ENCODE measurements at places on chromosomes 4 and X.

- DNase-seq = peak; percentile 10
Observed at GRCh38 chrX:119694601-119695534, 1.9 kb upstream of the SEPTIN6 start.

DNA sequence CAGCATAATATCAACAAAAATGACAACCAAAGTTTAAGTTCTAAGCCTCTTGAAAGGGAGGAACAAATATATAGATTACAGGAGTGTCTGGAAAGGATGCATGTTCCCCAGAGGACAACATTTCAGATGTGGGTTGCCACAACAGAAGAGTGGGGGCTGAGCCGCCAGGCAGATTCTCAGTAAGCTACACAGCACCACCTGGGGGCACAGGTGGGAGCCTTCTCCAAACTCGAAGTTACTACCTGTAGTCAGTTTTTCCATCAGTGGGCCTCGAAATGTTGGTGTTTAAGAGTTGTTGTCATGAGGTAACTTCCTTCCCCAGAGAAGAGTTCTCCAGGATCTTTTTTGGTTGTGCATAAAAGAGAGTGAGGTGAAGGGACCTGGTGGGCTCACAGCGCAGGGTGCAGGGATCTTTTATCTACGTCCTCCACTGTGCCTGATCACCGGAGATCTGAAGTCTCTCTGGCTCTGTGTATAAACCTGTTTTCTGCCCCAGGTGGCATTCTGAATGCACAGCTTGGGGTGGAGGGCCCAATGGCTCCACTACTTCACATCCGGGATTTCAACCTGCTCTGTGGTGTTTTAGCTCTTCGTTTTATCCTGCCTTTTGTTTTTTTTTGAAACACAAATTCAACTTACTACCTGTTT, 58.4 kb upstream of the STS start:
- DNase-seq = no peak

GRCh38 chr4:52038103-52038912, at the start of gene SGCB:
Gene SGCB, minus strand, starts transcription at chr4:52038299. Its CDS starts 40 bp downstream, at chr4:52038259.
- peak; percentile 78 for DNase-seq

- DNase-seq = no peak
Observed at GRCh38 chr4:24273136-24273535, 311.2 kb downstream of the DHX15 start.

DNA sequence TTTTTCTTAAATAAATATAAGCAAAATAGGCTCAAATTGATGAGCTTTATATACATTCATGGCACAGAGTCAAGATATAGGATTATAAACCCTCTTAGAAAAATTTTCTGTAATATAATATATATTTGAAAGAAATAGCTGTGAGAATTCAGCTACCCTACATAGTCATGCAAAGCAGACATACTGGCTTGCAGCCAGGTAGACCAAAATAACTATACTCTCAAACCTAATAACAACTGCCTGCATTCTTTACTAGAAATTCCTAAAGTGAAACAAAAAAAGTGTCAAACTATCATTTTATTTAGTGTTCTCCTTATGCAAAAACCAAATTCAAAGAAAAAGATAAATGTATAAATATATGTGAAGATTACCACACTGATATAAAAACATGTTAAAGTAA, 1390.2 kb downstream of the C4orf33 start:
- no peak for DNase-seq

DNA sequence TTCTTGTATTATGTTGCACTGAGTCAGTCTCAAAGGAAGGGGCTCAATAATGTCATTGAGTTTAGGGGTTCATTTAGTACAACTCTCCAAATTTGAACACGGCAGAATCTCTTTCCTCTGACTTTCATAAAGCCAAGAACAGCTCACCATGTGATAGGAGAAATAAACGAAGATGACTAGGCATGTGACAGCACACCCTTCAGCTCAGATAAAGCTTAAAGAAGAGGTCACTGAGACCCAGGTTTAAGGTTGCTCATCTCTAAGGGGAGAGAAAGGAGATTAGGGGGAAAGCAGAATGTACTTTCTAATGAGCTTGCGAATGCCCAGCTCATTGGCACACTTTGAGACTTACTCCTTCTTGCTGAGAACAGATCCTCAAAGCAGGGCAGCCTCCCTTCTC, 89.0 kb downstream of the PLAC1 start:
- no peak for DNase-seq

GRCh38 chr4:142480244-142480643, 365.9 kb downstream of the INPP4B start:
- DNase-seq = no peak

- peak; percentile 3 for DNase-seq
Observed at GRCh38 chr4:65791812-65792308, 121.6 kb upstream of the EPHA5 start.

- peak; percentile 1 for DNase-seq
Observed at GRCh38 chrX:138191998-138192397, 519.5 kb downstream of the FGF13 start.

GRCh38 chr4:115671581-115671980, 558.2 kb upstream of the NDST4 start:
- no peak for DNase-seq

DNA sequence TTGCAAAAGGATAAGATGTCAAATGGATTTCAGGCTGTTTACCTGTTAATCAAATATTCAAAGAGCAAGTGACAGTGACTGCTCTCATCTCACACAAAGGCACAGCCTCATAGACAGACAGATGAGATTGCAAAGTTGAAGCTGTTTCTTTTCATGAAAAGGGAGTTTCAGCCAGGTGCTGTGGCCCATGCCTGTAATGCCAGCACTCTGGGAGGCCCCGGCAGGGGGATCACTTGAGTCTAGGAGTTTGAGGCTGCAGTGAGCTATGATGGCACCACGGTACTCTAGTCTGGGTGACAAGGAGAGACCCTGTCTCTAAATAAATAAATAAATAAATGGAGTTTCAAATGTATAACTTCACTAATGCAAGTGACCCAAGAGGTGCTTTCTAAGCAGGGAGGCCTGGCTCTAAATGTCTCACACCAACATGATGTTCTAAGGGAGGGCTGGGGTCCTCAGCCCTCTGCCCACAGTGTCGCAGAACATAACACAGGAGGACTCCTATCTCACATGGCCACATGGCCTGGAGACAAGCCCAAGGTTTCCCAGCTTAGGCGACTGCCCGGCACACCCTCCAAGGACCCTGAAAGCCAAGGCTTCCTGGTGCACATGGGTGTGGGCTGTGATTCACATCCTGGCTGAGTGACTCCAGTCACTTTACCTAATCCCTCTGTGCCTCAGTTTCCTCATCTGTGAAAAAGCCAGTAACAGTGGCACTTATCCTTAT, 26.8 kb downstream of the PPP2R2C start:
- no peak for DNase-seq

DNA sequence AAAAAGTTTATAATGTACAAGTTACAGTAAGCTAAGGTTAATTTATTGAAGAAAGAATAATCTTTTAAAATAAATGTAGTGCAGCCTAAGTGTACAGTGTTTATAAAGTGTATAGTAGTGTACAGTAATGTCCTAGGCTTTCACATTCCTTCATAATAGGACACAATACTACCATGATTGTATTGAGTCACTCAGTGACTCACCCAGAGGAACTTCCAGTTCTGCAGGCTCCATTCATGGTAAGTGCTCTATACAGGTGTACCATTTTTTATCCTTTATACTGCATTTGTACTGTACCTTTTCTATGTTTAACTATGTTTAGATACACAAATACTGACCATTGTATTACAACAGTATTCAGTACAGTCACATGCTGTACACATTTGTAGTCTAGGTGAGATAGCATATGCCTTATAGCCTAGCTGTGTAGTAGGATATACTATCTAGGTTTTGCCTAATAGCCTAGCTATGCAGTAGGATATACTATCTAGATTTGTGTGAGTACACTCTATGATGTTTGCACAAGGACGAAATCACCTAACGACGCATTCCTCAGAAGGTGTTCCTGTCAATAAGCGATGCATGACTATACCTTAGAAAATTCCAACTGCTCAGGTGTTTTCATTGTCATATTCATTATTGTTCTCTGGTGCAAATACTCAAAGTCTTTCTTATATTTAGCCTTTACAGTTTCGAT, 5.5 kb upstream of the TMEM255A start:
- no peak for DNase-seq

DNA sequence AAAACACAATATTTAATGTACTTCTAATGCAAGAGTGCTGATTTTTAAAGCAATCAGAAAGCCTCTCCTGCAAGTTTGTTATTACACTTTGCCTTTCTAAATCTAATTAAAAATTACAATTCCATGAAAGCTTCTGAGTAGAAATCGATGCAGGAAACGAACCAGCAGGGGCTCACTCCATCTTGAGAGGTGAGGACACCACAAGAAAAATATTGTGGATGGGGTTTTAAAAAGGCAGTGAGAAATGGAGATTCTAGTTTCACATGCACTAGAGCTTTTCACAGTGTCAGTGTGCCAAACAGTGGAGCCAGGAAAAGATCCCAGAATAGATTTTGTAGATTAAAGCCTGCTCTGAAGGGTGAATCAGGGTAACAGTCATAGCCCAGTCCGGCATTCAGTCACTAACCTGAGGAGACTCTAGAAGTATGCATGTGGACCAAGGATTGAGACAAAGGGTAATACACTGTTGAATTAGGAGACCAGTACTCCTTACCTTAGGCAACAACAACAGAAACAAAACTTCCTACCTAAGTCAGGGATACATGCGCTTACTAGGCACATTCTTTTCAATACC, 362.3 kb downstream of the NAF1 start:
- DNase-seq = no peak

DNA sequence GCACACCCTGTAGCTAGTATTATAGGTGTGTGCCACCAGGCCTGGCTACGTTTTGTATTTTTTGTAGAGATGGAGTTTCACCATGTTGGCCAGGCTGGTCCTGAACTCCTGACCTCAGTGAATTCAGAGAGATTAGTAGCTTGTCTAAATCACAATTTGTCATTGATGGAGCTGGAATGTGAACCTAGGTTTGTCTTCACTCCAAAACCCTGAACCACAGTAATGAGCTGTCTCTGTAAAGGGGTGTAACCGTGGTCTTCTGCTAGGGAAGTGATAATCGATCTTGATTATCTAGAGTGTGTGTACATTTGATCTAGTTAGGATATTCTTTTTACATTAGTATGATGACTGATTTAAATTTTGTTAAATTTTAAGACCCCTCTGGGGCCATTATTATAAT, 8.3 kb downstream of the ARHGAP10 start:
- DNase-seq = no peak

- no peak for DNase-seq
Observed at GRCh38 chrX:480861-481417, 94.2 kb upstream of the PPP2R3B start.

- DNase-seq = no peak
Observed at GRCh38 chr4:176784816-176785215, 7.9 kb downstream of the VEGFC start.

DNA sequence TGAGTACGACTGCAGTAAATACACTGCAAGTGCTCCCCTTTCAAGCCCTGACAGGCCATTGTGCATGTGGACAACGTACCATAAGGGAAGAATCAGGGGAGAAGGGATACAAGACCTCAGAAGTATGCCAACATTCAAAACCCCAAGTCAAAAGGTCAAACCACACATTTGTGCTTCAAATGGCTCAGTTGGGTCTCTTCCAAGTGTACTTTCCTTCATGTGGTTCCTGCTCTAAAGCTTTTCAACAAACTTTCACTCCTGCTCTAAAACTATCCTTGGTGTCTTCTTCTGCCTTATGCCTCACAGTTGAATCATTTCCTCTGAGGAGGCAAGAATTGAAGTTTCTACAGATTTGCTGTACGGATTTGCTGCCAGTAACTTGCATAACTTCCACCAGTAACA, 305.7 kb upstream of the SLIT2 start:
- DNase-seq = no peak

GRCh38 chr4:73721435-73721834, 18.9 kb upstream of the CXCL8 start:
- no peak for DNase-seq

DNA sequence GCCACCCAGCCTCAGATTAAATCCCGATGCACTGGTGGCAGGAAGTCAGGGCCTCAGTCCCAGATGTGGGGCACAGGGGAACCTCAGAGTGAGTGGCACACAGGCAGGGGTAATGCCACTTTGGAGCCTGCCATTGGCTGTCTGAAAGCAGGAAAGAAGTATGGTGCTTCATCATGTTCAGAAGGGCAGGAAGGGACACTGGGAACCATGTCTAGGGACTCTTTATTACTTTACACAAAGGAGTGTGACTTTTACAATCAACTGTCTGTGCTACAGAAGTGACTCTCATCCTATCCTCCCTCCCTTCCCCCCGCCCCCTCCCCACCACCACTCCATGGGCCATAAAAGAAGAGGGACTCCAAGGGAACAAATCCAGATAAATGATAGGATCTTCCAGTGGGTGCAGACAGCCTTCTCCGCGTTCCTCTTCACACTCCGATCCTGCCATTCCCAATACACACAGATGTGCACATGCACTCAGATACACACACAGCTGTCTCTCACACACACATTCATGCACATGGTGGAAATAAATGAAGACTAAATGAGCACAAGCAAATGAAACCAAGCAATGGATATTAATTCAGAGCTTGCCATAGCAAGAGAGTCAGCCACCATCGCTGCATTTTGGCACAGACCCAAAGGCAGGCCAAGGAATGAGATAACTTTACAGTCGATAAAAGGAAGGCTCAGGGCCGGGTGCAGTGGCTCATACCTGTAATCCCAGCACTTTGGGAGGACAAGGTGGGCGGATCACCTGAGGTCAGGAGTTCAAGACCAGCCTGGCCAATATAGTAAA, 2.5 kb upstream of the TMEM154 start:
- no peak for DNase-seq

DNA sequence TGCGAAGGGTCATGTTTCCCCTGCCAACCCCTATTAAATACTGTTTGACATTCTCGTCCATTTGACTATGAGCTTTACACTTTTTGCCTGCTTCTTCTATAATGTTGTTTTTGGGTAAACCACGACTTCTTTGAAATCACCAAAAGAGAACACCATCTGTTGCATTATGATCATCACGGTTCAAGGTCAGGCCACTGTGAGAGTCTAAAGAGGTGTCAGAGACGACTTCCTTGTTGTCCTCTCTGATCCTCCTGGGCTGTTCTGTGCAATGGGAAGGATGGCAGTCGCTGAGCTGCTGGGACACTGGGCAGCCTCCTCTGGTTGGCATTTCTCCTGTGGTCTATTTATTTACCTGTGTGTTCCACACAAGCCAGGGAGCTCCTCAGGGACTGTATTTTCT, 137.5 kb downstream of the RASL11B start:
- no peak for DNase-seq

- DNase-seq = no peak
Observed at GRCh38 chr4:109985993-109986974, 73.6 kb downstream of the EGF start.

GRCh38 chr4:129092631-129093190, 628 bp downstream of the SCLT1 start:
- peak; percentile 50 for DNase-seq

GRCh38 chrX:23385242-23385641, 50.6 kb downstream of the PTCHD1 start:
- no peak for DNase-seq

GRCh38 chr4:23579166-23579565, 310.7 kb downstream of the PPARGC1A start:
- DNase-seq = no peak

DNA sequence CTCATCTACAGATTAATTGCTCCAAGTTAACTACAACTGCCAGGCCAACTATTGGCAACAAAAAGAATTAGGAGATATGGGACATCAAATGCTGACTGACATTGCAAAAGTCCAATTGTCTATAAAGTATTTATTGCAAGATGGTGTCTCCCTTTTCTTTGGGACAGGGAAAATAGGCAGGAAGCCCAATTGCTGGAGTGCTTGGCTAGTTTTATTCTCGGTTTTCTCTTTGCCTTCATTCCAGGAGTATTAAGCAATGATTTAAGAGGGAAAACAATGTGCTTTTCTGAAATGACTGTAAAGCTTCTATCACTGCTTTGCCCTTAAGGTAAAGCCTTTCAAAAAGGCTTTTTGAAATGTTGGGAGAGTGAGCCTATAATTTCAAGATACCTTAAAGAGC, 62.8 kb upstream of the DIAPH2 start:
- DNase-seq = no peak
